NCI-H748 treated with DMSO at 0.1 percent for 48 hours (cell line): ENCODE measurements at places on chromosomes 13 and 19.

DNA sequence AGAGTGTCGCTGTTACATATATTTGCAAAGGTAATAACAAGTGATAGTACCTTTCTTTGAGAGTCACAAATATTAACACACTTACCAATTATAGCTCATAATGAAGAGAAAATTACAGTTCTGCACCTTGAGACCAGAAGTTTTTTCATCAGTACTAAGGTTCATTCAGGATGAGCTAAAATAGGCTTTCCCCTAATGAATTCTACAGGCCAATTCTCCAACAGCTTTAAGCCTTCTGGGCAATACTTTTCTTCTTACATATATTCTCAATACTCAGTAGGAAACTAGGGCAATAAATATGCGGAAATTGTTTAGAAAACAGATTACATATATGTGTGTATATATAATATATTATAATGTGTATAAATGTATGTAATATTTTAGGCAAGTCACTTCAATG is 2672.8 kb upstream of the PCDH20 start:
- DNase-seq = no peak

DNA sequence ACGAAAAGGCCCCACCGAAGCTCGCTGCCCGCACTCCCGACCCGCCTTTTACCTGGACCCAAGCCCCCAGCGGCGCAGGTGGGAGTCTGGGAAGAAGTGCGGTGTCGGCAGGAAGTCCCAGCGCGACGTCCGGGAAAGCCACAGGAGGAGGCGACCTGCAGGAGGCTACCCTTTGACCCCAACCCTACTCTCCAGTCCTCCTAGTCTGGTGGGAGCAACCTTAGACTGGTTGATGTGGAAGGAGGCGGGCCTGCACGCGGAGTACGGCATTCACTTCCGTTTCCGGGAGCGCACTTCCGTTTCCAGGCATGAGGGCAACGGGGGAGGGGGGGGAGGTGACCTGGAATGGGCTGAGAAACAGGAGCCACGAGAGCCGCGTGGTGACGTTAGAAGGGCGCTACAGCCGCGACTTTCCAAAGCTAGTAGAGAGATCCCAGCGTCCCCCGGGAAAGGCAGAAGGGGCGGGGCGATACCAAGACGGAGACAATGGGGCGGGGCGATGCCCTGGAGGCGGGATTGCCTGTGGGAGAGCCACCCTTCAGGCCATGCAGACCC is 28.5 kb downstream of the ZNF266 start:
- DNase-seq = peak; percentile 49

DNA sequence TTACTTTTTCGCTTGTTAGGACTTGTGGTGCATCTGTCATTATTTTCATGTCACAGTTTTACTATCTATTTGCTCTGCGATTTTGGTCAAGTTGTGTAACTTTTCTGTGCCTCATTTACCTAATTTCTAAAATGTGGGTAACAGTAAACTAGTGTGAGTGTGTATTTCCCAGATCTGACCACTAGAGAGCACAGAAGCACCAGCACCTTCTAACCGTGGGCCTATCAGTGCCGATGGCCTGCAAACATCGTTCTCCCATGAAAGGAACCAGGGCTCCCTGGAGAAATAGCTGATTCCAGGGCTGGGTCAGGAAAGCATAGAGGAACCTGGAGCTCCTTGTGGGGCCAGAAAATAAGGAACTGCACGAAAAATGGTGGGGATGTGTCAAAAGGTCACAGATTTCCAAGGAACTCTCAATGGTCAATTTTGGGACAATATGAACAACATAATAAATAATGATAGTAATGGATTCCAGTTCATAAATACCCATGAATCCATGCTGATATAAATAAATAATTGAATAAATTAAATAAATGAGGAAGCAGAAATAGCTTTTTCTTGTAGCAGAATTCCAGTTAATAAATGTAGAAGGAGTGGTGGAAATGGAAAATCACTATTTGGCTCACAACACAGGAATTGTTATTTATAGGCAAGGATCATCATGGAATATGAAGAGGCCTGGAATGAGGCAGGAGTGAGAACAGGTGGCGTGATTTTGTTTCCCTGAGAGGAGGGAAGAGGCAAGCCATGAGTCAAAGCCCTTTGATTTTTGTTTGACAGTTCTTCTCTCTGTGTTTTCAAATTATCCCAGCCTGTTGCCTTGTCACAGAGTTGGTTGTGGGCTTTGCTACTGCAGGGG is 31.1 kb downstream of the CEACAM8 start:
- DNase-seq = peak; percentile 46

GRCh38 chr13:36430247-36431203 is 1.8 kb upstream of the CCNA1 start:
- no peak for DNase-seq

GRCh38 chr19:49954092-49954829 is 6.7 kb downstream of the SIGLEC11 start:
- DNase-seq = no peak

- no peak for DNase-seq
These were observed 30.3 kb downstream of the ZNF823 start for GRCh38 chr19:11708457-11708856.

- no peak for DNase-seq
These were observed 8.5 kb downstream of the UBA2 start for GRCh38 chr19:34436716-34437115.
